ENCODE measurements at places on chromosomes 4 and X.

DNA sequence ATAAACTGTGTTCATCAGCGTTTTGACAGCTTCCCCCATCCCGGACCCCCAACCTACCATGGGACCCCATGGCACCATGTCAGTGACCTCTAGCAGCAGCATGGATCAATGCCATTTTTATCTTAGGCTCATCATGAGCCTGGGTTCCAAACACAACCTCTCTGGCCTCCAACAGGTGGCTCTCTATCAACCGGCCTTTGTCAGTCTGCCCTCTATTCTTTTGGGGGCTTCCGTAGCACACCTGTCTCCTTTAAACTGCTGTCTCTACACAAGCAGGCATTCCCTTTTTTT, 721 bp upstream of the TMEM150C start:
- no peak for DNase-seq

DNA sequence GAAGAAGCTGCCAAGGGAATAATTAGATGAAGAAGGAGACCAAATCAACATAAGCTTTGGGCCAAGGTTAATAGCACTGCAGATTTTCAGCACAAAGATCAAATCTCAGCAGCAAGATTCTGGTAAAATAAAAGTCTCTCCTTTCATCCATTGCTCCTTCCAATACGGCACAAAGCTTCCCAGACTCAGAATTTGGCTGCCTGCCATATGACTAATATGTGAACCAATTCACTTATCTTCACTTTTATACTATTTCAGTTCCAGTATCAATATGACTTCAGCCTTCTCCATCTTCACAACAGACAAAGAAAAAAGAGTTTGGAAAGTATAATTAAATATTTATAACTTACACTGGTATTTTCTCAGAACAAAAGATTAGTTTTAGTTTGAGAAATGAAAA, 978.3 kb upstream of the GRID2 start:
- no peak for DNase-seq

DNA sequence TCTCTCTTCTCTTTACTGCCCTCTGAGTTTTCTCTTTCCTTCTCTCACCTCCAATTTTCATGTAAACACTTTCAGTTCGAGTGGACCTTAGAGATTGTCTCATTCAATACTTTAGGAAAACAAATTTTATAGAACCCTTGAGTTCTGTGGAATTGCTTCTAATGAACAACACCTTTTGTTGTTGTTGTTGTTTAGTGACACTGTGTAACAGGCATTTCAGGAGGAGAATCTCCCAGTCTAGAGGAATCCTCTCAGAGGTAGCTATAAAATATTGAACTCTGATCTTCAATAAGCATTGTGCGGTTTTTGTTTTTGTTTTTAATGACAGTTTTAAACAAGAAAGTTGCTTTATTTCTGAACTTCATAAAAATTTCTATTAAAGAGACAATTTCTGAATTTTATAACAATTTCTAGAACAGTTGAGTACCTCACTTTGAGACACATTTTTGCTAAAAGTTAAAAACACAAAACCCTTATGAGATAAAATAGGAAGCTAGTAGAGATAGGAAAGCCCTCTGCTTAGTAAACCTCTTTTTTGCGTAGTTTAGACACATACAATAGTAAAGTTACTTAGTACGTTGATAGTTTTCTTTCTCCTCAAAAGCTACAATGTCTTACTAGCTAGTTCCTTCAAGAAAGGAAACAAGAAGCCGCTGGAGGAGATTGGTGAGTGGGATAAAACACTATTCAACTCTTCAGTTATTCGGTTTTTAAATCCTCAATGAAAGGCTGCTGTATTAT, 38.8 kb downstream of the CLCN3 start:
- DNase-seq: no peak

DNA sequence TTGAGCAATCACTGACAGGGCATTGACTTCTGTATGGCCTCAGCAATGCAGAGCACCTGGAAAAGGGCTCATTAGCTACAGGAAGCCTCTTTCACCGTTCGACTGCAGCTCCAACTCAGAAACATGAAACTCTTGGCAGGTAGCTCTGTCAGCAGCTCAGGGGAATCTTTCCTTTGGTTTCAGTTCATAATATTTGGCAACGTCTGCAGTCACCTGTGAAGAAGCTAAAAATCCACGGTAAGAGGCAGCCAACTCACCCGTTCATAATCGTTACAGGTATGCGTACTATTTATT, 354.9 kb downstream of the CAMK2D start:
- DNase-seq: no peak

GRCh38 chr4:182604161-182604622, 313.0 kb downstream of the DCTD start:
- DNase-seq: no peak

DNA sequence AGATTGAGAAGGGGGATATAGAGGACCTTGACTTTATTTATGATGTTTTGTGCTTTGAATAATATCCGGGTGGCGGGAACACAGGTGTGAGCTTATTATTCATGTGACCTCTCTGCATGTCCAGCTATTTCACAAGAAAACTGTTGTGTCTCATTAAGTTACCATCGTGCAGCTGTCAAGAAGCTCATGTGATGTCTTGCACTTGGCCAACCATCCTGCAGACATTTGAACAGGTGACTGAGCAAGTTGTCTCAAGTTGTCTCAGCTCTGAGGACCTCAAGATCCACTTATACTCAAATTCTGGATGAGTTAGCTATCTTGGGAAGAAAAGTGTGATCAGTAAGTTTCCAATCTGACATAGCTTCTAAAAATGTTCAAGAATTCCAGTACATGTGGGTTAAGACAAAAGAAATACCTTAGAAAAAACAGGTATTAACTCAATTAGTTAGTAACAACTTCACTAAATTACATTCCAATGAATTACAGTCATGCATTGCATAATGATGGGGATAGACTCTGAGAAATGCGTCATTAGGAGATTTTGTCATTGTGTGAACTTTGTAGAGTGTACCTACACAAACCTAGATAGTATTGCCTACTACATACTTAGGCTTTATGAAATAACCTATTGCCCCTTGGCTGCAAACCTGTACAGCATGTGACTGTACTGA, 462.2 kb downstream of the INPP4B start:
- no peak for DNase-seq

DNA sequence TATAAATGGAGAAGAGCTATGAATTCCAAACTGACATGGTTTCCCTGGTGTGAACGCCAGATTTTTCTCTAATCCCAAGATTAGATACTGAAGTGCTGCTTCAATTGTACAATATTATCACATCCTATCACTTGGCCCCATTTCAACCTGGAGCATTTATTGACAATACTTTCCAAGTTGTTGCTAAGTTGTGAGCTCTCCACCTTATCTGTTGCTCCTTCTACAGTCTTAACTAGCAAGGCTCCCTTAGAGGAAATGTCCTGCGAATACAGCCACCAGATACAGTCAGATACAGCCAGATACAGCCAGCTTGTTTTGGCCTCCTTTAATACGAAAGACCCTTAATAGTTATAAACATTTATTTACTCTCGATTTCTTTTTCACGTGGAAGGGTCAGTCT, 466.3 kb upstream of the FAM241A start:
- DNase-seq: no peak

- no peak for DNase-seq
These were observed 24.4 kb downstream of the ENOX2 start for GRCh38 chrX:130878350-130879341.

DNA sequence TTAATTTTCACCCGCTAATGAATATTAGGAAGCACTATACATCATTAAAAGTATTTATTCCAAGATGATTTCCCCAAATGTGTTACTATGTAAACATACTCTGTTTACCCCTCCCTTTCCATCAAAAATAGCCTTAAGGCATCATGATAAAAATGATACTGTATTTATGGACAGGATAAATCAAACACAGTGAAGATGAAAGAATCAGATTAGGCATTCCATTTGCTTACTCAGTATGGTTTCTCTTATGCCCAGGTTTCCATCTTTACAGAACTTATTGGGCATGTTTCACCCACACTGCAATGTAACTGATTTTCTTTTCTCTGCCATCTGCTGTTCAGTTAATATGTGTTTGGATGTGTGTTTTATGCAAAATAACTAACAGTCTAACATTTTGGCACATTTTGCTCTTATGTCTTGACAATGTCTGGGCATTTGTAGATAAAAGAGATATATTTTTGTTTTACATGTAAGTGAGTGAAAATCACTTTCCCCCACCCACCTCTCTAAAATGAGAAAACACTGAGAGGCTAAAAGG, 445.2 kb downstream of the RPA4 start:
- DNase-seq: no peak

DNA sequence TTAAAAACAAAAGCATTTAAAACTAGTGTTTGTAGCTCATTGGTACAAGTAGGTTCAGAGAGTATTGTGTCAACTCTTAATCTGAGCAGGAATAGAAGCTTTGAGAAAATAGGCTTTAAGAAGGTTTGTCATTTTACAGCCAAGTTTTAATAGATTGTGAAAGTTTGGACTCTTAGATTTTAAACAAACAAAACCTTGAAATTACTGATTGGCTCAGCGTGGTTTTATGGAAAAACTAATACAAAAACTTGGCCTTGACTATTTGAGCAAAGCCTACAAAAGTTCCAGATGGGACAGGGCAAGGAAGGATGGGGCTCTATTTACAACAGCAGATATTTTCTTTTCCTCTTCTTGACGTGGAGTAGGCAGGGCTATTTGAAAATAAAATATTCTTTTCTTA, 16.5 kb downstream of the ZFX start:
- no peak for DNase-seq

DNA sequence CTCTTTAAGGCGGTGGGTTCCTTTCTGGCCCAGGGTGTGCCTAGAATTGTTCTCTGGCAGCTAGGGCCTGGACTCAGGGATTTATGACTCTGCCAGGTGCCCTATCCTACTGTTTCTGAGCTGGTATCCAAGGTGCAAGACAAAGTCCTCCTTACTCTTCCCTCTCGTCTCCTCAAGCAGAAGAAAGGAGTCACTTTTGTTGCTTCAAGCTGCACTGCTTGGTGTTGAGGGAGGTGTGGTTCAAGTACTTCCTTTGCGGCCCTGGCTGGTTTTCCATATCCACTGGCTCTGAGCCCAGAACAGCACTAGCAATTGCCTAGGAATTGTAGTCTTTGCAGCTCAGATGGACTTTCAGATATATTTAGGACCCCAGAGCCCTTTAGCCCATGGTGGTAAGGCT, 39.3 kb downstream of the RTL3 start:
- DNase-seq: no peak

DNA sequence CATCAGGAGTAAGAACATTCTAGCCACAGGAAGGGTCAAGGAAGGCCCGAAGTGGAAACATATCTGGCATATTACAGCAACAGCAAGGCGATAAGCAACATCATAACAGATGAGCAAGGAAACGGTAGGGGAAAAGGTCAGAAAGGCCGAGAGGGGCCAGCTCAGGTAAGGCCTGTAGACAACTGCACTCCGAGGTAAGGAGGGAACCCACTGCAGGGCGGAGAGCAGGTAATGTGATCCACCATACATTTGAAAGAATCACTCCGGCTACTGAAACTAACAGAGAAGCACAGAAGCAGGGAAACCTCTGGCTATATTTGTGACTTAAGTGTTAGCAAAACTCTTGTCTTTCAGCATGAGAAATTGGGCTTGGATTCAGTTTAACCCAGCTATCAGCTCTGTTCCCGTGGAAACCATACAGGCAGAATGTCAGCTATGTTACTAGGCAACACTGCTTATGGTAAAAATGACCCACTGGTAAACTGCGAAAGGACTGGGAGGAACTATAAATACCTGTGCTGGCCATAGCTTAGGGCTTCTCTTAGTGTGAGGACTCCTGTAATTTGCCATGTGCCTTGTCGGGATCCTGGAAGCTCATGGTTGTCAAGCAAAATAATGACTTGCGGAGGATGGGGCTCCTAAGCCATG, 31.0 kb downstream of the FRYL start:
- DNase-seq: no peak

- no peak for DNase-seq
These were observed 105.3 kb upstream of the MBNL3 start for GRCh38 chrX:132594129-132594528.

DNA sequence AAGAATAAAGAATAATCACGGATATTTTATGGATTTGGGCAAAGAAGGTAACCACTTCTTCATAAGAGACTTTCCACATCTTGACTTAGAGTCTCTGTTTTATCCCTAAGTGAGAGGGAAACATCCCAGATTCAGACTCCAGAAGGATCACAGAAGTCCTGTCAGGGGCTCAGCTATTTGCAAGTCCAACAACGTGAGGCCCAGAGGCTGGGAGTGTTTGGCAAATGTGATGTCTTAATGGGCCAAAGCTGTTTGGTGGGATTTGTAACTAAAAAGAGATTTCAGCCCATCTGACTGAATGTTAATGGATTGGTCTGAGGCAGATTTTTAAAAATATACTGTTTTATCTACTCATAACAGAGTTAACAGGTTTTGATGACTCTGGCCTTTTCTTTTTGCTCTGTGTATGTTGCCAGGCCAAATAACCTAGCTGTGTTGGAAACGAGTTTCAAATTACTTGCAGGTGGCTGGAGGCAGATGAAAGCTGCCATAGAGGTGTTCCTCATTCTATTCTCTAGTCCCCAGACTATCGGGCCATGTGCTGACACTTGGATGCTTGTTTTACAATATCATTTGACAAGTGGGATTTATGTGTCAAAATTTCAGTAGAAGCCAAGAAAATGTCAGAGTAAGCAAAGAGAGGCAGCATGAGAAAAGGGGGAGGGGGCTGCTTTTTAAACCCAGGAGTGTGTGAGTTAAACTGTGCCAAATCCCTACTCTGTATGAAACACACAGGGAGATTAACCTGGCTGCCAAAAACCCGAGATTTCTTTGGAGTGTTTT, 330.9 kb downstream of the DCHS2 start:
- DNase-seq: no peak

GRCh38 chr4:76182463-76182862, 31.2 kb downstream of the SCARB2 start:
- no peak for DNase-seq

GRCh38 chr4:176385601-176386000, 65.8 kb downstream of the SPCS3 start:
- DNase-seq: no peak

DNA sequence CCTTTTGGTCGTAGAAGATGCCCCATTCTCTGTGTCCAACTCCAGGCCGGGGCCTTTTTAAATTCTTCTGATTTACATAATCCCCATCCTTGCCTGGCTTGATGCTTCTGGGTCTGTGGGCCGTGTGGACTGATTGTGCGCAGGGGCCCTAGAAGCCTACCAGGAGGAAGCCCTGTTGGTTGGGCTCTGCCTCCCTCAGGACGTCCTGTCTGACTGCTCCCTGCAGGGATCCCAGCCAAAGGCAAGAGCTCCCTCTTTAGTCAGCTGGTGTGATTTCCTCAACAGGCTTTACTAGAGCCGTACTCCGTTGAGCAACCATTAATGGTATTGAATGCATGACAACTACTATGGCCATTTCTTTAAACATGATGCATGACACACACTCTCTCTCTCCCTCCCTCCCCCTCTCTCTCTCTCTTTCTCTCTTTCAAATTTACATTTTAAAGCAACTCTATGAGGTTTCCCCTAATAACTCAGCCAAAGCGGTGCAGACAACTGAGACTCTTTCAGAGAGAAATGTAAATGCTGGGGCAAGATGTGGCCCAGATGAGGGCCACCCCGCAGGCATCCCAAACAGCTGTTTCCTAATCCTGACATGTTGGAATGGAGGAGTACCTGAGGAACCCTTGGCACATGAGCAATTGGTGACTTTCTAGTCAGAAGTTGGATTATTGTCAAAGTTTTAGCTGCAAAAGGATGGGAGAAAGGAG, 117.3 kb downstream of the DRD5 start:
- DNase-seq: no peak
